ENCODE measurements at places on chromosomes 7 and 10. TPM values are rescaled to one million over a fixed set of nuclear protein-coding genes. Genes with fewer than 3 reads are reported as not detected.

DNA sequence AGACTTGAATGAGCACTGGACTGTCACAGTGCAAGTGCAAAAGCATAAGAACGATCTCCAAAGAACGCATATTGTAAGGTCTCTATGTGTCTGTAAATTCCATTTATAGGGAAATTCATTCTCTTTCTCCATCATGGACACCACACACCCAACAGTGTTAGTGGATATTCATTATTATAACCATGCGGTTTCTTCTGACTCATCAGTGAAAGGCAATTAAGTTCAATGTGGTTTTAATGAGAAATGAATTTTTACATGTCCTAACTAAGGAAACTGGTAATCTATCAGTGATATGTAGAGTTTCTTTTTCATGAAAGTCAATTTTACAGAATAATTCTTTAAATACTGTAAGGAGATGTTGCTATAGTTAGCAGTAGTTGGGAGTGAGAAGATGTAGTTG is 25.9 kb downstream of the GIMAP8 start:
- no peak for DNase-seq

- DNase-seq = no peak
Measured at GRCh38 chr7:130452951-130453350, 12.1 kb upstream of the CEP41 start.

DNA sequence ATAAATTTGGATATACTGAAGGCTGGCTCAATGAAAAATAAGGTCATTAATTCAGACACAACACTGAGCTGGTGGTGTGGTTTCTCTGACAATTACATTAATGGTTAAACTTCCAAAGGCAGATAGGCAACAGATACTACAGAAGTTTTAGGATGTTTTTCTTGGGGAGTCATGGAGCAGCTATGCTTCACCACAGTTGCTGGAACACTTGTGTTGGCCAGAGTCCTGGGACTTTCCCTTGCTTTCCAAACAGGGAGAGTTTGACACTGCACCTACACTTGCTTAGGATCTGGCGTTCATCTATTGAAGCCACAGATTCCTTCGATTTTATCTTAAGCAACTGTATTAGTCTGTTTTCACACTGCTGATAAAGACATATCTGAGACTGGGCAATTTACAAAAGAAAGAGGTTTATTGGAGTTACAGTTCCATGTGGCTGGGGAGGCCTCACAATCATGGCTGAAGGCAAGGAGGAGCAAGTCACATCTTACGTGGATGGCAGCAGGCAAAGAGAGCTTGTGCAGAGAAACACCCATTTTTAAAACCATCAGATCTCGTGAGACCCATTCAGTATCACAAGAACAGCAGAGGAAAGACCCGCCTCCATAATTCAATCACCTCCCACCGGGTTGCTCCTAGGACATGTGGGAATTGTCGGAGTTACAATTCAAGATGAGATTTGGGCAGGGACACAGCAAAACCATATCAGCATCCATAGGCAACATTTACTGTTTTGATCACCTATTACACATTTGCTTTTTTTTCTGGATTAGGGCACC is 27.8 kb upstream of the TMEM178B start:
- DNase-seq = no peak

The NEBL gene
- not detected for total RNA-seq

The TMEM176B gene
- total RNA-seq = not detected

DNA sequence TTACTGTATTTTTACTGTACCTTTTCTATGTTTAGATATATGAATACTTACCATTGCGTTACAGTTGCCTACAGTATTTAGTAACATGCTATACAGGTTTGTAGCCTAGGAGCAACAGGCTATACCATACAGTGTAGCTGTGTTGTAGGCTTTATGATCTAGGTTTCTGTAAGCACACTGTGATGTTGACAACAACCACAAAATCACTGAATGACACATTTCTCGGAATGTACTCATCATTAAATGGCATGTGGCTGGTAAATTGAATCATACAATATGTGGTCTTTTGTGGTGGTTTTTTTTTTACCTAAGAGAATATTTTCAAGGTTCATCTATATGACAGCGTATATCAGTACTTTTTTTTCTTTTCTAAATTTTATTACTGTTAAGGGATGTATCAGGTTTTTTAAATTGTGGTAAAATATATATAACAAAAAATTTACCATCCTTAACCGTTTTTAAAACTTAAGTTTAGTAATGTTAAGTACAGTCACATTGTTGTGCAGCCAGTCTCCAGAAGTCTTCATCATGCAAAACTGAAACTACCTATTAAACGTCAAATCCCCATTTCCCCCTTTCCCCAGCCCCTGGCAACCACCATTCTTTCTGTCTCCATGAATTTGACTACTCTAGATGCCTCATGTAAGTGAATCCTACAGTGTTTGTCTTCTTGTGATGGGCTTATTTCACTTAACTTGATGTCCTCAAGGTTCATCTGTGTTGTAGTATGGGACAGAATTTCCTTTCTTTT is 21.5 kb downstream of the BTAF1 start:
- DNase-seq = no peak

The PDZD7 gene
- 0.95 TPM for total RNA-seq

DNA sequence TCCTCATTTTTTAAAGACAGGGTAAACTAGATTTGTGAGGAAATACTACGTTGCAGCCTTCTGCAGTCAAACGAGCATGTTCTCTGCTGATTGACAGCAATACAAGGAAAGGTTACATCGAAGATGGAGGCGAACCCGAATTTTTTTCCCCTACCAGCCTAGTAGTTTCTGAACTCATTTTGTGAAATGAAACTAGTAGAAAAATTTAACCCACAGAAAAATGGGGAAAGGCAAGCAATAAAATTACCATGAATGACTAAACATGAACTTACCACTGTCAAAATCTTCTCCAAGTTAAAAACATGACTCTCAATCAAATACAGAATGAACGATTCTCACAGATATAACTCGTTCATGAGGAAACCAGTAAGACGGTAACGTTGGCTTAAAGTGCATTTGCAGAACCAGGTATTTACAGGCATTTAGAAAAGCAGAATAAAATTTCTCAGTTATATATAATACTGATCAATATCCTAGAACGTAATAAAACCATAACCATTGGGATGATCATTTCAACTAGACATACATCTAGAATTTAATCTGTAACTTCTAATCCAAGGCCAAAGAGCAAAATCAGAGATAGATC is 73.9 kb downstream of the CELF2 start:
- DNase-seq = no peak

- DNase-seq = no peak
Measured at GRCh38 chr10:84008878-84009277, 130.4 kb upstream of the GHITM start.

DNA sequence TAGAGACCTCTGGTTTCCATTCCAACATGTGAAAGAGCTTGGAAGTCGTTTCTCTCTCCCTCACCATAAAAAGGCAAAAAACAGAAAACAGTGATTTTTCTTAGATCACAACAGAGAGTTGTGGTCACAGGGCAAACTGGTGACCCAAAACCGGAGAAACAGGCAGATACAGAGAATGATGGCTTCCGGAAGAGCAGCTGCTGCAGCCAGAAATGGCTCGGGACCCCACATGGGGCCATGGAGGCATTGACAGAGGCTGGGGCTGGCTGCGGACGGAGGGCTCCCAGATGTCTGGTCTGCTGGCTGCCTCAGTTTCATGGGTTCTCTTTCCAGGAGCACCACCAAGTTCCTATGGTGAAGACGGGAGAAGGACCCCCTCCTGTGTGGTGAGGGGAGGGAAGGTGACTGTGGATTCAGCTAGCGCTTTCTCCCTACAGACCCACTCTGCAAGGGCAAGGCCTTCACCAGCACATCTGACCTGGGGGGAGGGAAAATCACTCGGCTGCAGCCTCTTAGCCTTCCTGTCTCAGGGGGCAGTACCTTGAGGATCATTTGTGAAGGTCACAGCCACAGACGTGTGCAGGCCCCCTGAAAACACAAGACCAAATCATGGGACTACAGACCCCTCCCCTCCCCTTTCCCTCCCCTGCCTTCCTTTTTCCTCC is 81.4 kb downstream of the WDR37 start:
- DNase-seq = no peak

- DNase-seq = no peak
Measured at GRCh38 chr10:11110539-11110938, 92.9 kb downstream of the CELF2 start.

- no peak for DNase-seq
Measured at GRCh38 chr7:130181263-130181605, 24.0 kb downstream of the TMEM209 start.
